Activated CD4-positive, alpha-beta T cell treated with anti-CD3 and anti-CD28 coated beads for 48 hours (primary cell): ENCODE measurements at places on chromosomes 16 and 17.
A peak's percentile ranks its signal among the peaks of the same experiment; 100 is the strongest.

- no peak for DNase-seq
These were observed 7.4 kb downstream of the RPL13 start for GRCh38 chr16:89567656-89568594.

DNA sequence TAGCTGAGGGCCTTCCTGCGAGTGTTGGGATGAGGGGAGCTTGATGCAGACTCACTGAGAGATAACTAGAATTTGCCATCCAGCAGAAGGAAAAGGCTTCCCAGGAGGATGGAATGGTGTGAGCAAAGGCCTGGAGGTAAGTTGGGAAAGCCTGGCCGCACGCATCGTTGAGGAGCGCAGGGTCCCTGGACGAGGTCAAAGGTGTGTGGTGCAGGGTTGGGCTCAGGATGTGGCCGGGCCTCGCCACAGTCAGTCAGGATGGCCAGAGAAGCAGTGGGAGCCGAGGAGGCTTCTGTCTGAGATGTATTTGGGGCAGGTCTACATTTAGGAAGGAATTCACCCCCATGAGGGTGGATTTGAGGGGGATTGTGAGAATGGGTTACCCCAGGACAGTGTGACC is 16.4 kb downstream of the DRC3 start:
- no peak for DNase-seq

DNA sequence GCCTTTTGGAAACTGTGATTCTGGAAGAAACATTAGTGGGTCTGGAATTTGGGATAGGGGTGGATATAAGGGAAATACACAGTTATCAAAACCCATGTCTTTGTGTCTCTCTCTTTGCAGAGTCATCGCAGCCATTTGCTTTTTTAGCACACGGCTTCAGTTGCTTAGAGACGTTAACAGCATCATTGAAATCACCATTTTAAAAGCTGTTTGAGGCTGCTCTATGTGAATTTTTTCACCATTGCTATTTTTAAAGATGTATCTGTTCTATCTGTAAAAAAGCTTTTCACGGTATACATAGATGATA is 47.3 kb downstream of the OMG start:
- no peak for DNase-seq

DNA sequence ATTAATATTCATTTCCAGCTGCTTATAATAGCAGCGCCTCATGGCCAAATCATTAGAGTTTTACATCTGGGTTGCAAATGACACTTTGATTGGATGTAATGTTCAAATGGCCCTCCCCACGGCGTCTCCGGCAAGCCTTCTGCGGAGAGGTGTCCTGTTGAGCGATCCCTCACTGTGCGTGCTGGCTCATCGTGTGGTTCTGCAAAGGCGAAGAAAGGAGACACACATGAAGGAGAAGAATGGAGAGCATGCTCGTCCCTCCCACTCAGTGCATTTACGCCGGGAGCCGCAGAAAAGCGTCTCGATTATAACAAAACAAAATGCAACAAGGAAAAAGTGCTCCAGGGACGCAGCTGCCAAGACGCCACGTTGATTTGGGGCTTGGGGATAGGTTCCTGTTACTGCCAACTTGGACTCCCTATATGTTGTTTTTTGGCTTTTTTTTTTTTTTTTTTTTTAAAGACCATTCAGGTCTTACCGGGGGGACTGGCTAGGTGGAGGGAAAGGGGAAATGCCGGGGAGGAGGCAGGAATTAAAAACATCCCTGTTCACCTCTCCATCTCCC is 117.6 kb downstream of the C16orf78 start:
- DNase-seq: no peak

DNA sequence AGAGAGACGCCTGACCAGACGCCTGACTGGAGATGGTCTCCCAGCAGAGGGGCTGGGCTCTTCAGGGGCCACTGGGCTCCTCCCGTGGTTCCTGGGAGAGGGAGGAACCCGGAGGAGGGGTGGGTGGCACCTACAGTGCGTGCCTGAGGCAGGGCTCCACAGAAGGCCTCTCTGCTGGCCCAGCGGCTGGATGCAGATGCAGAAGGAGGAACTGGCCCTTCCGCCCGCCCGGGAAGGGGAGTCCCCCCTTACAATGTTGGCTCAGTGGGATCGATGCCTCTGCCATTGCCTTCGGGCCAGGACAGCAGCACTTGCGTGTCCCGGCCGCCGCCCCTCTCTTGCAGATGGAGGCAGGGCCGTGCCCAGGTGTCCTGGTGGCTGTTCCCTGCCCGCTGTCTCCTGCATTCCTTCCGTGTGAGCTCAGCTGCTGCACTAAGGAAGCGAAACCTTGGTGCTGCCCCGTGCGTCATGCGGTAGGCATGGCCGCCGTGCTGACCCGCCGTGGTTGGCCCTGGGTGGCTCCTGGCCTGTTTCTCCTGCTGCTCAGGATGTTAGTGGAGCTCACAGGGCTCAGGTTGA is 15.1 kb downstream of the BAIAP2 start:
- DNase-seq: no peak

GRCh38 chr17:81394921-81395599 is at the start of gene BAHCC1:
TSS of gene BAHCC1 (plus strand) at chr17:81395457. CDS start at chr17:81399740, 4,283 bp downstream.
- DNase-seq: peak; percentile 98

- peak; percentile 76 for DNase-seq
These were observed 15.5 kb downstream of the CDH1 start for GRCh38 chr16:68752602-68753001.

DNA sequence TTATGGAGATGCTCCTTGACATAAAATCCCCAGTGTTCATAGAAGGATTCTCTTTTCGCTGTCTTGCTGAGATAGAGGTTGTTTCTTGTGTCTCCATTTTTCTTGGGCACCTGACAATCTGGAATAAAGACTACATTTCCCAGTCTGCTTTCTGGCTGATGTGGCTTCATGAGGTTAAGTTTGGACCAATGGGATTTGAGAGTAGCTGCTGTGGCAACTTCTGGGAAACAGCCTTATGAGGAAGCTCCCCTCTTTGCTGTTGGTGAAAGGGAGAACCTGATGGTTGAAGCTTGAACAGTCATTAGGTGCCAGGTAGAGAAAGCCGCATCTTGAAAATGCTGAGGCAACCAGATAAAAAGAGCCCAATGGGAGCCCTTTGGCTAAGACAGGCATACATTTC is 24.4 kb downstream of the HS3ST4 start:
- no peak for DNase-seq

DNA sequence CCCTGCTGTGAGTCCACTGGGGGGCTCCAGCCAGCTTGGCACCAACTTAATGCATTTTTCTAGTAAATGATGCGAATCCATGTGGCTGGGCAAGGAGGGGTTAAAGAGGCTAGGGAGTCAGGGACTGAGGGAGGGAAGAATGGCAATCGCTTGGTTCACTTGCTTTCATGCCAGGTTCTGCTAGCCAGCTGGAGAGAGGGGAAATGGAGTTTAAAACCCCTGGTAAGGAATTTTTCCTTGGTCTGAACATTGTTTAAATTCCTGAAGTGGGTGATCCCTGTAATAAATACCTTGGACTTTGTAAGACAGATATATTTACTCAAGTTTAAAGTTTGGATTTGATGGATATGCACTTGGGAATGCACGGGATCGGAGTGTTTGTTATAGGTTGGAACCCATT is 22.8 kb downstream of the ANKFN1 start:
- DNase-seq: no peak

GRCh38 chr17:36675786-36676185 is 74.4 kb downstream of the MRM1 start:
- DNase-seq: no peak

DNA sequence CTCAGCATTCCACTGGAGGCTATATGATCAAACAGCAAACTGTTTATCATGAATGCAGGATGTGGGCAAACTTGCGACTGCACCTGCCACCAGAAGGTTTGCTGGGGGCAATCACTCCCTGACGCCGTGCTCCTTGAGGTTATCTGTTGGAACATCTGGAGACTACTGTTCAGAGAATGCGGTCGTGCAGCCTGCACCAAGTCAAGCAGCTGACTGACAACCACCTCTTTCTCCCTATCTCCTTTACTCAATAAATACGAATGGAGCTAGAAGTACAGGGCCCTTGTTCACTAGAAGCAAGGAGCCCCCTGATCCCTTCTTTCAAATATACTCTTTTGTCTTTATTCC is 2101.2 kb downstream of the TP53TG3F start:
- DNase-seq: no peak

DNA sequence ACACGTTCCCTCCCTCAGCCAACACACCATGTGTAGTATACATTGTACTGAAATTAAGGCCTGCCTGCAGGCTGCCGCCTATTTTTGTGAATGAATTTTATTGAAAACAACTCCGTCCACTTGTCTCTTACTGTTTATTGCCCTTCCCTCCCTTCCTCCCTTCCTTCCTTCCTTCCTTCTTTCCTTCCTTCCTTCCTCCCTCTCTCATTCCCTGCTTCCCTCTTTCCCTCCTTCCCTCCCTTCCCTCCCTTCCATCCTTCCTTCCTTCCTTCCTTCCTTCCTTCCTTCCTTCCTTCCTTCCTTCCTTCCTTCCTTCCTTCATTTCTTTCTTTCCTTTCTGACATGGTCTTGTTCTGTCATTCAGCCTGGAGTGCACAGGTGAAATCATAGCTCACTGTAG is 2.3 kb downstream of the ITGAM start:
- DNase-seq: no peak

DNA sequence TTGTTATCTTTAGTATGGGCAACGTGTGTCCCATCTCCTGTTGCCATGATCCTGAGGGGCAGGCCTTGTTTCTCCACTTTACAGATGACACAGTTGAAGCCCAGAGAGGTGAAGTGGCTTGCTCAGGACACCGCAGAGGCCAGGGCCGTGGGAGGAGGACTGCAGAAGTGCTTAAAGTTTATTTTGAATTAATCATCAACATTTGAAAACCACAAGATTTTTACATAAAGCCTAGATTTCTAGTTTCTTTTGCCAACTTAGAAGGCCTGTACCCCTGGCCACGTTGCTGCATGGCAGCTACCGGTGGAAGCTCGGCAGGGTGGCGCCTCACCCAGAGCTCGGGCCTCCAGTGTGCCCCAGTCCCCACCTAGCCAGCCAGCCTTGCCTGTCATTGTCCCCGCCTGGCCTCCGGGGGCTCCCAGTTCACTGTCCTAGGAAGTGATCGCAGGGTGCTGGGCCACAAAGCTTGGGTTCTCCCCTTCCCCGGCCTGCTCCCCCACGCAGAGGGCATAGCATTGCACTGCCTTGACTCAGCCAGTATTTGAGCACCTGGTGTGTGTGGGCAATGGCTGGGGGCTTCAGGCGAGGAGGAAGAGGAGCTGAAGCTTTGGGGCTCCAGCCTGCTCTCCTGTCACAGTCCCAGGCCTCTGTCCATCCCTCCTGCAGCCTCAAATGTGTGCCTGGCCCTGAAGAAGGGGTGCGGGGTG is 14.8 kb upstream of the ADCY7 start:
- no peak for DNase-seq

DNA sequence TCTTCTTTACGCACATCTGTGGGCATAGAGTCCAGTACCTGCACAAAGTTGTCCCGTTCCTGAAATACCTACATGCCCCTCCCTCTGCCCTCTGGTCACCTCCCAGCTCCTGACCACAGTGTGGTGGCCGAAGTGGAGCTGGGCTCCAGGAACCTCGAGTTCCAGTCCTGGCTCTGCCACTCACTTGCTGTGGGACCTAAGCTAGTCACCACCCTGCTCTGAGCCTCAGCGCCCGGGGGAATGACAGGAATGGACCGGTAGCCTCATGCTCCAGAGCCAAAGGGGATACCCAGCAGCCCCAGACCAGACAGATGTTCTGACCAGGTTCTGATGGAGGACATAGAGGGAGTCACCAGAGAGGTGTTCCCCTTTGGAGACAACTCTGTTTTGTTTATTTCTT is 26.7 kb upstream of the ITGA3 start:
- no peak for DNase-seq

GRCh38 chr17:58330538-58330996 is 2.0 kb upstream of the TSPOAP1 start:
- DNase-seq: peak; percentile 64

DNA sequence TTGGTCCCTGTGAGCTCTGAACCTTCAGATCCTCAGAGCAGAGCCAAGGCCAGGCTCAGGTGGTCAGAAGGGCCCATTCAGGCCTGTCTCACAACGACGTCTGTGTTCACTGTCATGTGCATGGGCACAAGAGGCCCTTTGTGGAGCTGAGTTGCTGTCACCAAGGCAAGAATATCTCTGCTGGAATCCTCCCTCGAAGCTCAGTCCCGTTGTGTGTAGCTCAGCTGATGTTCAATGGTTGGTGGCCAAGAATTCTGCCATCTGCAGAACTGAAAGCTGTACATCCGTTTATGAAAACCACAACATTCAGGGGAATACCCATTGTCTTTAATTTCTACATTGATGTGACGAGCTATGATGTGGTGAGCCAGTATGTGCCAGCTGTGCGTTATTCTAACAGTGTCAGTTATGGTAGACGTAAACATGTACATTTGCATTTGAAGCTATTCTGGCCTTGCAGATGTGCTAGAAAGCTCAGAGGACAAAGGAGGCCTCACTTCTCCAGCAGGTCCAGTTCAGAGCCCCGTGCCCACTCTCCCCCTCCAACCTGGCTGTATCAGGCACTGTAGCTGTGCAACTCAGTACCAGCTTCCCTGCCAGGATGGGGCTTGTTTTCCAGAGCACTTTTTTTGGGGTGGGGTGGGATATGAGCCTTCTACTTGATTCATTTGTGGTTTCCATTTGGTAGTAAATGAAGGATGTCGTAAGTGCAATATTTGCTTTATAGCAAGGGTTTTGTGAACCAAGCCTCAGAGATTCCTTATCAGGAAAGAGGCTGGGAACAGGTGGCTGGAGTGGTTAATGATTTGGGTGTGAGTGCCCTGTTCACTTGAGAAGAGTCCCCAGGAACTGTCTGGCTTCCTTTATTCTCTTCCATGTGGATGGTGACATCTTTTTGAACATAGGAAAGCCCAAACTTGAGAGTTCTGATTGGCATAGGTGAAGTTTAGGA is 56.1 kb downstream of the B9D1 start:
- DNase-seq: peak; percentile 33

DNA sequence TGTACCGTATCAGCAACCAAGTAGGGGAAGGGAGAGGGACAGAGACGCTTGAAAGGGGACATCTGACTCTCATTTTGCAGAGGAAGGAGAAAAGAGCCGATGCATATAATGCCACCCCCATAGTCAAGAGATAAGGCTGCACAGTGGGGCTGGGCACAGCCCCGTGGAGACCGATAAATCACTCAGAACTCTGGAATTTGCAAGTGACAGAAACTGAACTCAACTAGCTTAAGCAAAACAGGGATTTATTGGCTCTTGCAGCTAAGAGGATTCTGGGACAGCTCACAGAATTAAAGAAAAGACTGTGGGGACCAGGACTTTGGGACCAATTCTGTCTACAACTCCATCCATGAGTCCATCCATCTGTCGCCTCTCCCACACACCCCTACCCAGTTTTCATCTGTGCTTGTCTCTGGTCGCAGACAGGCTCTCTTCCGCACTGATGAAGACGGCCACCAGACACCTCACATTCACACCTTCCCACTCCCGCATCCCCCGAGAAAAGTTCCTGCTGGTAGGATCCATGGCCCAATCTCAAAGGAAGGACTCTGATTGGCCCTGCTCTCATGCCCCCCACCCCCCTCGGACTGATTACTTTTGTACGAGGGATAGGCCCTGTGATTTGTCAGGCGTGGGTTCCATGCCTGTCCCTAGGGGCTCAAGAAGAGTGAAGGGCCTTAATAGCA is 105.9 kb upstream of the RPL38 start:
- DNase-seq: no peak
